Right forelimb (tissue), 1 donor: ENCODE measurements at places on chromosomes 6 and 20.

DNA sequence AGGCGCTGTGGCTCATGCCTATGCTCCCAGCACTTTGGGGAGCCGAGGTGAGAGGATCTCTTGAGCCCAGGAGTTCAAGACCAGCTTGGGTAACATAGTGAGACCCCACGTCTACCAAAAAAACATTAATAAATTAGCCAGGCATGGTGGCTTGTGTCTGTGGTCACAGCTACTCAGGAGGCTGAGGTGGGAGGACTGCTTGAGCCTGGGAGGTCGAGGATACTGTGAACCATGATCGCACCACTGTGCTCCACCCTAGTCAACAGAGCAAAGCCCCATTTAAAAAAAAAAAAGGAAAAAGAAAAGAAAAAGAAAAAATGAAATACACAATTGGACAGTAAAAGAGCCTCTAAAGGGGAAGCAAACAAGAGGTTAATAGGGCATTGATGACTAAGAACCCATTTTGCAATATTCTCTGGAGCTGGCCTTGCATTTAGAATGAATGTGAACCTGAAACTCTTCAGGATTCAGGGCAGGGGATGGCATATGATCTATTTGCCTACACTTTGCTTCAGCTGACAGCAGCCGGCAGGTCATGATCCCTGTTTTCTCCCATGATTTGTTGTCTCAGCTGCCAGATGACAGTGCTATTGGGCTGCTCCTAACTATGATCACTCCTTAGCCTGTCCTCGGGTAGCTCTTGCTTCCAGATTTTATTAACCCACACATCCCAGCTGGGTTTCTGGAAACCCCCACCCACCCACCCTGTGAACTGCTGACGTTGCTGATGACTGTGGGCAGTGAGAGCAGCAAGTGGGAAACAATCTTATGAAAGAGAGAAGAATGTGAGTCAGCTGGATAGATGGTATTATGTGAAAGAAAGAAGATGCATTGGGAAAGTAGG lies 83.8 kb upstream of the ELOVL5 start:
- no peak for DNase-seq

DNA sequence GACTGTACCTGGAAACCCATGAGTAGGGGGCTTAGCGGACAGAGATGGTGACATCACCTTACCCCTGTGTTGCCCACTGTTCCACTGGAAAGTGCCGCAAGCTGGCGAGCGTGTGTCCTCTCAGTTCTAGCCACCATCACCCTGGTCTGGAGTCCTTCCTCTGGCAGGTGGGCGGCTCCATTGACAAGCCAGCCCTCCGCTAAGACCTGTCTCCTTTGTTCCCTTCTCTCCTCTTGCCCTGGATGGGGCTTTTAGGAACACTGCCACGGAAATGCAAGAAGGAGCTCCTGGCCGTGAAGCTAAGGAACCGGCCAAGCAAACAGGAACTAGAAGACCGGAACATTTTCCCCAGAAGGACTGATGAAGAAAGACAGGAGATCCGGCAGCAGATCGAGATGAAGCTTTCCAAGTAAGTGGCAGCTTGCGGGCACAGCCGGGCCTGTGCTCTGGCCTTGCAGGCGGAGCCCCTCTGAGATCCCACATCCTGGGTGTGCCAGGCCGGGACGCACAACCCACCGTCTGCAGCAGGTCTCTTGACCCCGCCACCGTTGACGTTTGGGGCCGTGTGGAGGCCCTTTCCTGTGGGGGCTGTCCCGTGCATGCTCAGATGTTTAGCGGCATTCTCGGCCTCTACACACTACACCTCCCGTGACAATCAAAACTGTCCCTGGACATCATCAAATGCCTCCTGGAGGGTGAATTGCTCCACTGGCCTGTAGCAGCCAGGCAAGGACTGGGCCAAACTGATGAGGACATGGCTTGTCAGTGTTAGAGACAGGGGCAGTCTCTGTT lies 127.5 kb downstream of the SYCP2 start:
- no peak for DNase-seq

GRCh38 chr6:161228921-161229591 lies 44.8 kb downstream of the AGPAT4 start:
- no peak for DNase-seq

DNA sequence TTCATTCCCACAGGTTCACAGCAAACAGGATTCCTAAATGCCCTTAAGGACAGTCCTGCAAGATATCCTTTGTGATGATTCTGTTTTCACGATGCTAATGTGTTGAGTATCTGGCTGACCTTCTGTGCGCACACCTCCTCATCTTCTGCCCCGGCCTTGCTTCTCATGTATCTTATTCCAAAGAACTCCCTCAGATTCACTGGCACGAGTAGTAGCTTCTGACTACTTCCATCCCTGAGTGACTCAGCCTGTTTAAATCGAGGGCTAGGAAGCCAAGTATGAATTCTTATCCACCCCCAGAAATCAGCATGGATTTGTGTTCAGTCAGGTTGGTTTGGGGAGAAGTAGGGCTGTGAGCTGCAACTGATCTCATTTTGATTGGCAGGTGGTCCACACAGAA lies 190.2 kb upstream of the SNX9 start:
- no peak for DNase-seq

GRCh38 chr6:166739976-166740318 lies 112.9 kb upstream of the RPS6KA2 start:
- DNase-seq, result no peak

DNA sequence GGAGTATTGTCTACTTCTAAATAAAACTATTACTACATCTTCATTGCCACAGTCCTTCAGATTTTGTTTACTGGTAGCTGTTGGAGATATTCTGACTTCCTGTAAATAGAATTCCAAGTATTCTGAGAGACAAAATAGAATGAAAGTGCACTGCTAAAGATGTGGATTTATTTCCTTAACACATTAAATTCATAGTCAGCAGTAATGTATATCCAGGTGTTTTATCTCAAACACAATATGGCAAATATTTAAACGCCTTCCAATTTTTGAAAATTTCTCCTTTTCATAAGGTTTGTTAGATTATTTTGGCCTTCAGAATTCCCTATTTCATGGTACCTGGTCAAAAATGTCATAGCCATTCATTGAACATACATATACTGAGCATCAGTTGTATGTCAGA lies 84.3 kb upstream of the MEI4 start:
- DNase-seq, result no peak
